SW480 (cell line): ENCODE measurements at places on chromosomes 7 and 10.

- DNase-seq: peak; percentile 85
Observed at GRCh38 chr7:29189743-29190201, 4.8 kb upstream of the CHN2 start.

DNA sequence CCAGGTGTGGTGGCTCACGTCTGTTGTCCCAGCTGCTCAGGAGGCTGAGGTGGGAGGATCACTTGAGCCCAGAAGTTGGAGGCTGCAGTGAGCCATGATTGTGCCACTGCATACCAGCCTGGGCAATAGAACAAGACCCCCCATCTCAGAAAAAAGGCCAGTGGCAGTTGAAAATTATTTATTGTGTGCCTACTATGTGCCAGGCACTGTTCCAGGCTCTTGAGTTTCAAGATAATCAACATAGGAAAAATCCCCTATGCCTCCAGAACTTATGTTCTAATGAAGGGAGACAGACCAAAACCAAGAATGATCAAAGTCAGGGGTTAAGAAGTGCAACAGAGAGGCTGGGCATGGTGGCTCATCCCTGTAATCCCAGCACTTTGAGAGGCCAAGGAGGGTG, 42.4 kb upstream of the LMTK2 start:
- DNase-seq: no peak

DNA sequence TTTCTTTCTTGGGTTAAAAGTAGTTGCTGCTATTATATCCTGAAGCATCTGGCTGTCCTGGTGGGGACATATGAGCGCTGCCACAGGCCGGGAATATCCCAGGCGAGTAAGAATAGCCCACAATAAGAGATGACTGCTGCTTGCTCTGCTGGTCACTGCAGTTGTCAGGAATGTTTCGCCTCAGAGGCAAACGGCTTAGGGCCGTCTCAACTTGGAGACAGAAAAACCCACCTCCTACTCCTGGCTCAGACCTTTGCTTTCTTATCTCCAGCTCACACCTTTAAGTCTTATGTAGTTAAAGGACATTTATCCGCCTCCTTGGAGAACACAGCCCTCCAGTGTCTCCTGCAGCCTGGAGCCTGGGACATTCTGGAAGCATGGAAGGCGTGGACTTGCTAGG, at the start of gene GJD4:
Gene GJD4 (plus strand): TSS at position 151 of the 400 bp plus-strand sequence. CDS start 227 bp downstream, at position 378.
- no peak for DNase-seq

- DNase-seq: no peak
Observed at GRCh38 chr7:131501422-131501821, 55.0 kb downstream of the PODXL start.

- no peak for DNase-seq
Observed at GRCh38 chr10:7192831-7193361, 217.9 kb downstream of the SFMBT2 start.

DNA sequence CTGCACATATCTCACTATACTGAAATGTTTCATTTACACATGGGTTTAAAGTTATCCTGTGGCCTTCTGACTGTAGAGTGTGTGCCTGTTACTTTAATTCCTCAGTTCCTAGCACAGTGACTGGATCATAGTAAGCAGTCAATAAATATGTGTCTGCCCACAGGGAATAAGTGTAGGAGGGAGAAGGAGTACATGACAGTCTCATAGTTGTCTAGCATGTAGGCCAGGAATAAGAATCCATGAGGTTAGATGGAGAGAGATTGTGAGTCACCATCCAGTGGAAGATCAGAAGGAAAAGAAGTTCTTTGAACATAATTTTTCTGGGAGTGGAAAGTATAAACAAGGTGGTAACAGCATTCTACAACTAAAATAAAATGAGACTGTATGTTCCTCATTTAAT, 36.6 kb upstream of the SEMA3A start:
- no peak for DNase-seq

DNA sequence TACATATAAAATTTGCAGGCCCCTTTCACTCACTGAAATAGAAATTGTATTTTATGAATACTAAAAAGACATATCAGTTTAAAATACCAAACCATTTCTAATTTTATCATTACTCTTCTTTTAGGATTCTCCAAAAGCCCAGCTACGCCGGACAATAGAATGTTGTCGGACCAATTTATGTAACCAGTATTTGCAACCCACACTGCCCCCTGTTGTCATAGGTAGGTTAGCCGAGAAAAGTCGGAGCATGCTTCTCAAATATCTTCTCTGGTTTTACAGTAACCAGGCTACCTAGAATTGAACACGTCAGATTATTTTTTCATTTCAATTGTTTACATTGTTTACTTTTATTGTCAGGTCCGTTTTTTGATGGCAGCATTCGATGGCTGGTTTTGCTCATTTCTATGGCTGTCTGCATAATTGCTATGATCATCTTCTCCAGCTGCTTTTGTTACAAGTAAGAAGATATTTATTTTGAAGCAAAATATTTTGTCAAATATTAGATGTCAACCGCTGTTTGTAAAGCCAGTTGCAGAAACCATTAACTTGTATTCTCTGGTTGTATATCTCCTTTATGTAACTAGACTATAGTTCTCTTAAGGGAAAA, 57.6 kb downstream of the MMRN2 start:
- peak; percentile 41 for DNase-seq

- DNase-seq: no peak
Observed at GRCh38 chr10:133325440-133326222, 11.1 kb downstream of the CALY start.

DNA sequence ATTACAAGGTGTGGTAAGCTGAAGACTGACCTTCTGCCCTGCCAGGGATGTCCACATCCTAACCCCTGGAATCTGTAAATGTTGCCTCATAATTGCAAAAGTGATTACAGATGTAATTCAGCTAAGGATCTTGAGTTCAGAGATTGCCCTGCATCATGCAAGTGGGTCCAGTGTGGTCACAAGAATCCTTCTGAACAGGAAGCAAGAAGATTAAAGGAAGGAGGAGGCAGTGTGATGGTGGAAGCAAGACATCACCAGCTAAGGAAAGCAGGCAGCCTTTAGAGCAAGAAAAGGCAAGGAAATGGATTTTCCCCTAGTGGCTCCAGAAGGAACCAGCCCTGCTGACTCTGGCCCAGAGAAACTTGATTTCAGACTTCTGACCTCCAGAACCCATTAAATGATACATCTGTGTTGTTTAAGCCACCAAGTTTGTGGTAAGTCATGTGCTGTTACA, 78.1 kb downstream of the USP6NL start:
- DNase-seq: no peak

GRCh38 chr10:33386926-33387325, 52.5 kb upstream of the NRP1 start:
- no peak for DNase-seq

DNA sequence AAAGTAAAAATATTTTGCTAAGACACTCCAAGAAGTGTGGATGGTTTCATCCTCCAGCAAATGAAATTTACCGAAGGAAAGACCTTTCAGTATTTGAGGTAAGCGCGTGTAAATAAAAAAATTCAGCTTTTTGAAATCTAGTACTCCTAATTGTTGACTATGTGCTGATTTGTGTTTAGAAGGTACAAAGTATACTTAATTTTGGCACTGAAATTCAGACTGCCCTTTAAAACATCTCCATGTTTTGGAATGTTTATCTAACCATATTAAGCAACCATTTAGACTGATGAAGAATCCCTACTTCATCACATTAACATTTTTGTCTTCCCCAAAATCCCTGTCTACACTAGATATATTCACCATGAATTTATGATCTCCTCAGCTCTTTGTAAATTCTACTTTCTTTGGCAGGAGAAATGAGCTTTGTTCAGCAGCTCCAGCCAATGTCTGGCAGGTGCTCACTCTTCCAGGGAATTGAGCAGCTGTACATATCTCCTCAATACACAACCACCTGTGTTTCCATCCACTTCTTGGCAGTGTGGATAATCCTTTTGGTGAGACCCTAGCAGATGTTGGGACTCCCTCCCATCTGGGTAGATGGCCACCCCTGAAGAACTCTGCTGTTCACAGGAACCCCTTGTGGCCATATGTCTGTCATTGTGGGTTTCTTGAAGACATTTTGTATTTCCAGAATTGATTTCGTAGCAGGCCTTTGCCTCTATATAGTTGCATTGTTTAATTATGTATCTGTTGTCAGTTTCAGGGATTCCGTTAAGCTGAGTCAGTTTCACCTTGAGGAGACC, 129.4 kb upstream of the SAMD8 start:
- DNase-seq: no peak

DNA sequence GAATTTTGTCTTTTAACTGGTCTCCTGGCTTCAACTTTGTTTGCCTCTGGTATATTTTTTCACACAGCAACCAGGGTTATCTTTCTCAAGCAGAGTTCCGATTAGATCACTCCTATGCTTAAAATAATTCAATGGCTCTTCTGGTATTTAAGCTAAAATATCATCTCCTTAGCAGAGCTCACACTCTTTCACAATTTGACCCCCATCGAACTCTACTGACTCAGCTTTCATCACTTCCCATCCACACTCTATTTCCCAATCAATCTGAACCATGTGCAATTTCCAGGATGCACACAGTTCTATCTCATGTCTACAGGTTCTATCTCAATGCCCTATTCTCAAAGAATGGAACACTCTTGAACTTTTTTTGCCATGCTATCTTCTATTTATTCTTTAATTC, 809.5 kb downstream of the GRID1 start:
- no peak for DNase-seq

DNA sequence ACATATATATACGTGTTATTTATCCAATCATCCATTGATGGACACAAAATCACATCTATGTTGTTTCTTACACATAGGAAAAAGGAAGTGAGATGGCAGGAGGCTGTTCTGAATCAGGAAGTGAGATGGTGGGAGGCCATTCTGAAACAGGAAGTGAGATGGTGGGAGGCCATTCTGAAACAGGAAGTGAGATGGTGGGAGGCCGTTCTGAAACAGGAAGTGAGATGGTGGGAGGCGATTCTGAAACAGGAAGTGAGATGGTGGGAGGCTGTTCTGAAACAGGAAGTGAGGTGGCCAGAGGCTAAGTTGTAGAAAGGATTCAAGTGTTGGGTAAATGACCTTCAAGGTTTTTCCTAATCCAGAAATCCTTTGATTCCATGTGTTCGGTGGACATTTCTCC, 921.5 kb downstream of the TYW1 start:
- DNase-seq: no peak

GRCh38 chr10:116097239-116097784, 175.7 kb downstream of the GFRA1 start:
- no peak for DNase-seq

- DNase-seq: peak; percentile 48
Observed at GRCh38 chr10:93080350-93081046, 6.8 kb downstream of the CYP26A1 start.

DNA sequence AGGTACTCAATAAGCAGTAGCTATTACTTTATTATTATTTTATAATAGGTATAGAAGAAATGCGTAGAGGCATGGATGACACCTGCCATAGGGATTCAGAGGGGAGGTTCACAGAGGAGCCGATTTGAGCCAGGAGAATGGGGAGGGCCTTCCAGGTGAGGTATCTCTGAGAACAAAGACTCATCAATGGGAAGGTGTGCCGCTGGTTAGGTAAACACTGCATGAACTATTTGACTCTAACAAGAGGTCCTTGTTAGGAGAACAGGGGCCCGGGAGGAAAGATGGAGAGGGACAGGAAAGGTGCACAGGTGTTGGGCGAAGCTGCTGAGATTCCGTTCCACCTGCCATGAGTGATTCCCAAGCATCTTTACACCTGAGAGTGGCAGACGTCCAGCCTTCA, 41.8 kb upstream of the TMEM273 start:
- DNase-seq: peak; percentile 63

- DNase-seq: peak; percentile 86
Observed at GRCh38 chr7:148983200-148984146, 44.8 kb downstream of the PDIA4 start.

- no peak for DNase-seq
Observed at GRCh38 chr7:132234711-132235110, 341.6 kb downstream of the PLXNA4 start.

DNA sequence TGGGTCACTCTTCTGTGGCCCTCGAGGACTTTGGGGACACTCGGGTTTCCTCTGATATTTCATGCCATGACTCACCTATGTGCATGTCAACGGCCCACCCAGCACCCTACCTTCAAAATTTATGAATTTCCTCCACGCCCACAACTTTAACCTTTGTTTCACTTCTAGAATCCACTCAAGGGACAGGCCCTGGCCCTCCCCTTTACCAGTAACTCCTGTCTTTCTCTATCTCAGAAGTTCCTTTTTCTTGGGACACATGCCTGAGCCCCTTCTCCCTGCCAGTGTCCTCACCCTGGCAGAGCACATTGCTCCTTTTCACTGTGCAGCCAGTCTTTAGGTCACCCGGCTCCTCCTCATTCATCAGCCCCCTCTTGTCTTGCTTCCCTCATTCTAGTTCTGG, 282.5 kb upstream of the KLF6 start:
- DNase-seq: no peak

DNA sequence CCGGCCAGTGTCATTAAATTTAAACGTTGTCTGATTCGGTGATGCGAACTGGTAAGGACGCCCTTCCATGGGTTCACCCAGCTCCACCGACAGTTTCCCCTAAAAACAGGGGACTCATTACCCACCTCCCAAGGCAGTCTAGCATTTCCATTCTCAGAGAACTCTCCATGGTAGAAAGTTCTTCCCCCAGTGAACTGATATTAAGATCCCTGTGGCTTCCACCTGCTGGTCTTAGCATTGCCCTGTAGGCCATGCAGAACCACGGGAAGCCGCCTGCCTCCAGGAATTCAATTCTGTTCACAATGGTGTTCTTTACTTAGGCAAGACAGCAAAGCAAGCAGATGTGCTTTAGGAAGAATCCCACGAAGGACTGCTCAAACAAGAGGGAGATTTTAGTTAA, 128.9 kb upstream of the NANOS1 start:
- no peak for DNase-seq
